ENCODE measurements at places on chromosomes 1 and 21.

DNA sequence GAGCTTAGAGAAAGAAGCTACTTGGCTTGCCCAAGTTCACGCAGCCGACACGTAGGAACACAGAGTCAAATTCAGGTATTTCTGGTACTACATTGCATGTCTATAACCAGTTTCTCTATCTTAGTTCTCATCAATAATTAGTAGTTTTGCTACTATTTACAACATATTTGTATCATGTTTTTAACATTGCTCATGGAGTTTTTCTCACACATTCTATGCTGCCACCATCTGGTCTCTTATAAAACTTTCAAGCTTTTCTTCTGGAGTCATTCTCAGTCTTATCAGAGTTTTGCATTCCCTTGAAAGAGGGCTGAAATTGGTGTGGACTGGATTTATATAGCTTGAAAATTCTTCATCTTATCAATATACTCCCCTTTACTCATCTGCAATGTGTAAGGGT lies 118.8 kb upstream of the PALMD start:
- DNase-seq, result no peak
- H3K36me3 ChIP-seq, result no peaks in the 10 kb centered on the region
- H3K27ac ChIP-seq, result no peak overlapping the region
- no peak overlapping the region for H3K4me3 ChIP-seq
- no peaks in the 10 kb centered on the region for H3K27me3 ChIP-seq
- no peaks in the 10 kb centered on the region for H3K4me1 ChIP-seq

DNA sequence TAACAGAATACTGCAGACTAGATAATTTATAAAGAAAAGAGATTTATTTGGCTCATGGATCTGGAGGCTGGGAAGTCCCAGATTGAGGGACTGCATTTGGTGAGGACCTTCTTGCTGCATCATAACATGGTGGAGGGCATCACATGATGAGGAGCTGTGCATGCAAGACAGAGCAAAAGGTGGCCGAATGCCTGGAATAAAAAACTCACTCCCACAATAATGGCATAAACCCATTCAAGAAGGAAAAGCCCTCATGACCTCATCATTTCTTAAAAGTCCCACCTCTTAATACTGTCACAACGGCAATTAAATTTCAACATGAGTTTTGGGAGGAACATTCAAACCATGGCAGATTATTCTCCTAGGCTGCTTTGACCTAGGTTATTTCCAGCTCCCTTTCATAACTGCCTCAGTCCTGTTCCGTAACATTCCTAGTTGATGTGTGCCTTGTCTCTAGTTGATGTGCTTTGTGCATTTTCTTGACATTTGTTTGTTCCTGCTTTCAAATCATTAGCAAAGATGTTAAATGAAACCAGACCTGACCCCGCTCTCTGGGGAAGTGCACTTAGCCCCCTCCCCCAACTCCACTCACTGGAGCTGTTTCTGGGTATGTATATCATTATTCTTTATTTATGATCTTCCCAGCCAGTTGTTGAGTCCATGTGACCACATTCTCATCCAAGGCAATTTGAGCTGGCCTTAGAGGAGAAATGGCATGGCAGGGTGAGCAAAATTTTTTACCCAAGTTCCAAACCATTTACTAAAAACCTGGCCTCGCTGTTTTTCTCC lies 148.5 kb downstream of the GDAP2 start:
- no peak overlapping the region for H3K27ac ChIP-seq
- H3K4me1 ChIP-seq, result no peaks in the 10 kb centered on the region
- no peak for DNase-seq
- no peaks in the 10 kb centered on the region for H3K27me3 ChIP-seq
- no peak overlapping the region for H3K4me3 ChIP-seq

GRCh38 chr1:12173631-12174121 lies 6.9 kb downstream of the TNFRSF1B start:
- H3K36me3 ChIP-seq, result no peaks in the 10 kb centered on the region
- H3K27me3 ChIP-seq, result no peaks in the 10 kb centered on the region
- H3K4me3 ChIP-seq, result no peak overlapping the region
- no peak overlapping the region for H3K27ac ChIP-seq
- DNase-seq, result no peak

DNA sequence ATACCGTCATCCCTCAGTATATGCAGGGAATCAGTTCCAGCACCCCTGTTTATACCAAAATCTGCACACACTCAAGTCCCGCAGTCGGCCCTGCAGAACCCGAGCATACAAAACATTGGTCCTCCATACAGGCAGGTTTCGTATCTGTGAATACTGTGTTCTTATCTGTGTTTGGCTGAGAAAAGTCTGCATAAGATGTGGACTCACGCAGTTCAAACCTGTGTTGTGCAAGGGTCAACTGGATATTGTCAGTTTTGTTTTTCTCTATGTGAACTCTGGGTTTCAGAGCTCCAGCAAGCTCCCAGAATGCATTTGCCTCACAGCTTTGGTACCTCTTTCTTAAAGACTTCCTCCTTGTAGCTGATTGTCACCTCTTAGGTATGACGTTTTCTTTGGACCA lies 100.6 kb downstream of the NR5A2 start:
- H3K4me1 ChIP-seq, result no peaks in the 10 kb centered on the region
- no peak overlapping the region for H3K4me3 ChIP-seq
- no peak for DNase-seq
- H3K27ac ChIP-seq, result no peak overlapping the region
- H3K27me3 ChIP-seq, result no peaks in the 10 kb centered on the region

DNA sequence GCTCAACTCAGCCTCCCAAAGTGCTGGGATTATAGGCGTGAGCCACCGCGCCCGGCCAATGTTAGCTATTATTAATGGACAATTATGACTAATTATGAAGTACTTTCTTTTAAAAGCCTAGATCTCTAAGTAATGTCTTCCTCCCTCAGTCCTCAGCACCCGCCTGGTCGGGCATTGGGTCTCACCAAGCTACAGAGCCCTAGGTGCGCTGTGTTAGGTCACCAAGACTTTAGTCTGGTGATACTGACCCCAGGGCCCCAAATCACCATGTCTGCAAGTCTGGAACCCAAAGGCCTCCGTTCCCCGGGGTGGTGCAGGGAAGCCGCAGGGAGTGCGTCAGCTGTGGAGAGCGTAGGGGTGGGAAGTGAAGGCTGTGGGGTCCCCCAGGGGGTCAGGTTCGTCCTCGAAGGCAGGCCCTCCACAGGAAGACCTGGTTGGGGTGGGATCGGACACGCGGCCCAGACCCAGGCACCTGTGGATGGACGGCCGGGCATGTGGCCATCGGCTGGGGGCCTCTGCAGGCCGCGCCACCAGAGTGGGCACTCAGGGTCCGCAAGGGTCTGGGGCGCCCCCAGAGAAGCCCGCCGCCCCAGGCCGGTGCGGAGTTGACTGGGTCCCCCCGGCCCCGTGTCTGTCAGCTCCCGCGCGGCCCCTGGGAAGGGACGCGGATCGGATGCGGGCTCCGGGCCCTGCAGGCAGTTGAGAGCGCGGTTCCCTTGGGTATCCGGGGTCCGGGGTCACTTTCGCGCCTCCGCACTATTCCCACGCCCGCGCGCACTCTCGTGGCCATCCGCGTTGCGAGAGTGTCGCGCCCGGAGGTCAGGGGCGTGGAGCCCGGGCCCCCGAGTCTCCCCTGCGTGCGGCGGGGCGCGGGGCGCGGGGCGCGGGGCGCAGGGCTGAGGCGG lies 710 bp upstream of the PDXK start:
- no peak overlapping the region for H3K27ac ChIP-seq
- DNase-seq, result no peak
- peak overlapping the region; percentile 90 for H3K4me3 ChIP-seq
- no peaks in the 10 kb centered on the region for H3K4me1 ChIP-seq

- H3K27ac ChIP-seq, result no peak overlapping the region
- no peak for DNase-seq
- H3K4me1 ChIP-seq, result no peaks in the 10 kb centered on the region
- no peaks in the 10 kb centered on the region for H3K27me3 ChIP-seq
Measured at GRCh38 chr1:167922611-167923074, 8.7 kb upstream of the ADCY10 start.

- H3K27me3 ChIP-seq, result no peaks in the 10 kb centered on the region
- H3K4me3 ChIP-seq, result no peak overlapping the region
- H3K4me1 ChIP-seq, result no peaks in the 10 kb centered on the region
- no peak overlapping the region for H3K27ac ChIP-seq
Measured at GRCh38 chr1:59714966-59715365, 99.8 kb upstream of the HOOK1 start.

GRCh38 chr1:68121536-68121935 lies 71.1 kb upstream of the DIRAS3 start:
- H3K36me3 ChIP-seq, result no peaks in the 10 kb centered on the region
- H3K4me3 ChIP-seq, result no peak overlapping the region
- no peaks in the 10 kb centered on the region for H3K27me3 ChIP-seq

GRCh38 chr1:6581561-6582305 lies 1.9 kb downstream of the ZBTB48 start:
- DNase-seq, result no peak
- H3K4me1 ChIP-seq, result peaks cover 12% of the 10 kb centered on the region
- H3K27ac ChIP-seq, result no peak overlapping the region
- H3K27me3 ChIP-seq, result no peaks in the 10 kb centered on the region

- no peak overlapping the region for H3K27ac ChIP-seq
- DNase-seq, result no peak
- H3K36me3 ChIP-seq, result no peaks in the 10 kb centered on the region
Measured at GRCh38 chr1:239337799-239338430, 48.5 kb upstream of the CHRM3 start.

GRCh38 chr21:22791376-22791775 lies 1793.2 kb downstream of the NCAM2 start:
- no peak overlapping the region for H3K4me3 ChIP-seq
- no peaks in the 10 kb centered on the region for H3K27me3 ChIP-seq
- no peak overlapping the region for H3K27ac ChIP-seq
- no peak for DNase-seq

DNA sequence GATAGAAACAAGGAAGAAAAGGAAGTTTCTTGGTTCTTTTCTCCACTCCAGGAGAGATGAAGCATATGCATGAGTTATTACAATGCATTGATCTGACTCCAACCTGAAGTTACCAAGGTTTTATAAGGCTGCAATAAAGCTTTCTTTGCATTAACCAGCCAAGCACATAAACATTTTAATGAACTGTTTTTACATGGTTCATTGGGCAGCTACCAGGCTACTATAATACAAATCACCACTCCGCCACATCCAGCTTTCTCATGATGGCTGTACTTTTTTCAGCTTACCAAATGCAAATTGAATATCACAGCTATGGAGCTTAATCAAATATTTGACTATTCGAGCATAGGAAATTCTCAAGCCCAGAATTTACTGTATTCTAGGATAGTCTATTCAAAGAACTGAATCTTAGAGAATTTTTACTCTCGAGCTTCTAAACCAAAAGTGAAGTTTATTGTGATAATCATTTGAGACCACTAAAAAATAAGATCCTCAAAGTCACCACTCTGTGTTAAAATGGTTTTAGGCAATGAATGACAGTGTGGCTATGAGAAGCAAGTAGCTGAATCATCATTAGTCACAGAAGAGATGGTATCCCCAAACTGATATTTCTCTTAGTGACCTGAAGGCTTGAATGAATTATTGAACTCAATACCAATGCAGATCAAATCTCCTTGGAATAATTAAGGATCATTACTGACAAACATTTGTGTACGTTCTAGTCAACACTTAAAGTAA lies 58.6 kb upstream of the ZNF281 start:
- H3K27me3 ChIP-seq, result no peaks in the 10 kb centered on the region
- H3K27ac ChIP-seq, result no peak overlapping the region
- H3K36me3 ChIP-seq, result no peaks in the 10 kb centered on the region

GRCh38 chr1:109808703-109809102 lies 45.0 kb upstream of the EPS8L3 start:
- no peaks in the 10 kb centered on the region for H3K27me3 ChIP-seq
- no peak for DNase-seq
- H3K36me3 ChIP-seq, result no peaks in the 10 kb centered on the region
- no peak overlapping the region for H3K4me3 ChIP-seq

- H3K27me3 ChIP-seq, result no peaks in the 10 kb centered on the region
- no peak overlapping the region for H3K27ac ChIP-seq
- H3K4me3 ChIP-seq, result no peak overlapping the region
- H3K4me1 ChIP-seq, result no peaks in the 10 kb centered on the region
Measured at GRCh38 chr1:191675856-191676783, 482.1 kb upstream of the RGS18 start.

DNA sequence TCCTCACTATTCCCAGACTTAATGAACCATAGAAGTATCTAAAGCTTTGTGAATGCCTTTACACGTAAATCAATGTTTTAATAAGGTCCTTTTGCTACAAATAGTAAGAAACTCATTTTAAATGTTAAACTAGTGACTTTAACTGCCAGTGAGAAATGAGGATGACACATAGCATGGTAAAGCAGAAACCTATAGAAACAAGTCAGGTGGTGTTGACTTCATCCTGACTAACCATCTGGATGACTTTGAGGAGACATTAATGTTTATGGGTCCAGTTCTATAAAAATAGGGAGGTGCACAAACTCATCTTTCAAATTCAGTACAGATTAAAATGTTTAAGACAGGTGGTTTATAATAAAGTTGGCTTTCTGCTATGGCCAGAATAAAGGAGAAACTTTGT lies 85.4 kb downstream of the COLGALT2 start:
- DNase-seq, result no peak
- H3K4me3 ChIP-seq, result no peak overlapping the region
- H3K36me3 ChIP-seq, result no peaks in the 10 kb centered on the region
- no peaks in the 10 kb centered on the region for H3K27me3 ChIP-seq
- H3K27ac ChIP-seq, result no peak overlapping the region

GRCh38 chr1:230208619-230209261 lies 141.7 kb downstream of the GALNT2 start:
- H3K27ac ChIP-seq, result no peak overlapping the region
- peaks cover 2% of the 10 kb centered on the region for H3K36me3 ChIP-seq
- H3K4me3 ChIP-seq, result no peak overlapping the region
- H3K4me1 ChIP-seq, result no peaks in the 10 kb centered on the region
- no peaks in the 10 kb centered on the region for H3K27me3 ChIP-seq
- DNase-seq, result no peak

DNA sequence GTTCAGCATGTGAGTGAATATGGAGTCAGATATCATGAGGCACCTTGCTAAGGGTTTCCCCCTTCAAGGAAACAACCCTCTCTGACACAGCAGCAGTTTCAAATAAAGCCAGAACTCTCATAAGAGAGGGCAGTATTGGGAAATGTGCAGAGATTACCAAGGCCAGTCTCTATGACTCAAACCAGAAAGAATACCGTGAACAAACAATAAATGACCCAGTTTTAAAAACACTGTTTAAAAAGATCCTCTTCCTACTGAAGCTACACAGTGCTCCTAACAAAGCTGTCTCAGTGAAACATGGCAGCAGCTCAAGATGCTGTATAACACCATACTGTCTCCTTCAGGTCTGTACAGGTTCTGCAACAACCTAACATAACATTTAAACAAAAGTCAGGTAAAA lies 102.6 kb downstream of the KIAA0319L start:
- no peaks in the 10 kb centered on the region for H3K4me1 ChIP-seq
- H3K27me3 ChIP-seq, result no peaks in the 10 kb centered on the region
- H3K36me3 ChIP-seq, result peaks cover 17% of the 10 kb centered on the region
- no peak overlapping the region for H3K27ac ChIP-seq
- no peak overlapping the region for H3K4me3 ChIP-seq

All from H1 (cell line).